ENCODE measurements at places on chromosomes 6 and 20. TPM values are rescaled to one million over a fixed set of nuclear protein-coding genes. Genes with fewer than 3 reads are reported as not detected.

GRCh38 chr6:15472621-15473020 lies 190.2 kb downstream of the DTNBP1 start:
- no peak for DNase-seq

DNA sequence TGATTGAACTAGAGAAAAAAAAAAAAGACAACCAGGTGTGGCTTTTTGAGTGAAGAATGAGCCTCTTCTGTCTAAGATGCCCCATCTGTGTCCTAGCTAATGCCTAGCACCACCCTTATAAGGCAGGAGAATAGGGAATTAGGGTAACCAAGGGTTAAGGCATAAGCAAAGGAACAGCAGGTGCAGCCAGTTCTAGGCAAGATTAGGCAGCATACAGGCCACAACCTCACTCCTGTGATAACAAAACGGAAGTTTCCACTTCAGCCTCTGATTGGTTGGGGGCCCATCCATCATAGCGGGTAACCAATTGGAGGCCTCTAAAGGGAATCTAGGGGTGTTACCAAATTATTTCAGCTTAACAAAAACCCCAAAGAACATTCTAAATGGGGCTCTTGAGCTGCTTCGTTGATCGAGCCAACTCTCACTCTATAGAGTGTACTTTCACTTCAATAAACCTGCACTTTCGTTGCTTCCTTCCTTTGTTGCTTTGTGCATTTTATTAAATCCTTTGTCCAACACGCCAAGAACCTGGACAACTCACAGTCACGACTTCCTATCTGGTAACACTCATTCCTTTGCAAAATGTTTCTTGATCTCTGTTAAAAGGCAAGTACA lies 61.9 kb upstream of the TAGAP start:
- peak; percentile 65 for DNase-seq

GRCh38 chr20:22496817-22497216 lies 87.6 kb downstream of the FOXA2 start:
- DNase-seq = no peak

Gene SALL4
- 65.4 TPM for total RNA-seq

Gene ESF1
- 11.6 TPM for total RNA-seq
